Tongue (tissue), 3 donors: ENCODE measurements at places on chromosomes 12 and 14. TPM values are rescaled to one million over a fixed set of nuclear protein-coding genes. Genes with fewer than 3 reads are reported as not detected.

GRCh38 chr12:130747867-130748740 lies 32.0 kb upstream of the RIMBP2 start:
- peak; percentile 92 for DNase-seq

- DNase-seq, result no peak
Observed at GRCh38 chr12:62258941-62259630, 1.1 kb upstream of the USP15 start.

GRCh38 chr12:20445687-20446086 lies 77.3 kb downstream of the PDE3A start:
- no peak for DNase-seq

- peak; percentile 72 for DNase-seq
Observed at GRCh38 chr14:62162998-62163589, 400.9 kb downstream of the SNAPC1 start.

The CCDC59 gene
- 49.1 TPM for total RNA-seq

The RPS6KL1 gene
- 12.6 TPM for total RNA-seq
